ENCODE measurements at places on chromosomes 3 and 15.

DNA sequence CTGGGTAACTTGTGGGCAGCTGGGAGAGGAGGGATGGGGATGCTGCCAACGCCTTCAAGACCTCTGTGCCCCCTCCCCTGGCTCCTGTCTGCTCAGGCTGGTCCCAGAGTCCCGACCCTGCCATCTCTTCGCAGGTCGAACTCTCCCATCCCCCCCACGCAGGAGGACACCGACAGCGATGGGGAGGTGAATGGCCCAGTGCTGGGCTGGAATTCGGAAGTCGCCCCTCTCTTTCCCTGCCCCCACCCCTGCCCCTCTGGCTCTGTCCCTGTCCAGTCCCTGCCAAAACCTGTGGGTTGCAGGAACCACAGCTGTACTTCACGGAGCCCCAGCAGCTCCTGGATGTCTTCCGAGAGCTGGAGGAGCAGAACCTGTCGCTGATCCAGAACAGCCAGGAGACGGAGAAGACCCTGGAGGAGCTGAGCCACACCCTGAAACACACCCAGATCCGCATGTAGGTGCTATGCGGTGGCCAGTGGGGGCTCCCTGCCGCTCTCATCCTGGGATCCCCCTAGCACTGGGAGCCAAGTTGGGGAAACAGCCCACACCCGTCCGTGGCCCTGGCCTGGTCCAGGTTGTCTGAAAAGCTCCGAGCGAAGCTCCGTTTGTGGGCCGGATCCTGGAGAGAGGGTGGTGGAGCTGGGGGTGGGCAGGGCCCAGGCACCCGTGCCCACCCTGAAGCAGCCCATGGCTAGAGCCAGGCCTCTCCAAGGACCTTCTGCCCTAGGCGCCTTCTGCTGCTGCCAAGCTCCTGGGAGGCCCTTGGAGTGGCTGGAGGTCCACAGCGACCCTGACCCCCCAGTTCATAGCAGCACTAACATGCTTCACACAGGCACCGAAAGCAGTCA, 28.7 kb downstream of the CFAP100 start:
- DNase-seq: no peak

DNA sequence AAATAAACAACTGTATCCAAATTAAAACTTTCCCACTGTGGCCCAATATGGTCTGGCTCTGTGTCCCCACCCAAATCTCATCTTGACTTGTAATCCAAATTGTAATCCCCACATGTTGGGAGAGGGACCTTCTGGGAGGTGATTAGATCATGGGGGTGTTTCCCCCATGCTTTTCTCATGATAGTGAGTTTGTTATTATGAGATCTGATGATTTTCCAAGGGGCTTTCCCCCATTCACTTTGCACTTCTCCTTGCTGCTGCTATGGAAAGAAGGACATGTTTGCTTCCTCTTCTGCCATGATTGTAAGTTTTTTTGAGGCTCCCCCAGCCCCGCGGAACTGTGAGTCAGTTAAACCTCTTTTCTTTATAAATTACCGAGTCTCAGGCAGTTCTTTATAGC, 55.0 kb downstream of the MINDY4B start:
- DNase-seq: no peak

DNA sequence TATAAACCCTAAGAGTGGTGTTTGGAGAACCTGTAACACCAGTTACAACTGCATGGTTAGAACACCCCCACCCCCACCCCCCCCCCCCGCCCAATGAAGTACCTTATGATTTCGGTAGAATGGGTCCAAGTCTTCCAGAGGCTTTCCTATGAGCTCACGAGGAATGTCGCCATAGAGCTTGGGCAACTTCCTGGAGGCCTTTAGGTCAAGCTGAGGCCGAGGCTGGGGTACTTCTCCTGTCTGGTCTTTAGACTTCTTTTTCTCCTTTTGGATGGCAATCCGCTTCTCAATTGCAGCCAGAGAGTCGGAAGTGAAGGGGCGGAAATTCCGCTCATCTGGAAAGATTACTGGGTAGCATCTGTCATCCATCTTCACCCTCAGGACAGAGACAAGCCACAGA, 101.8 kb downstream of the SCN11A start:
- no peak for DNase-seq

- no peak for DNase-seq
These were observed 48.9 kb downstream of the ASB7 start for GRCh38 chr15:100651253-100651652.

- peak; percentile 25 for DNase-seq
These were observed 516.7 kb downstream of the FOXP1 start for GRCh38 chr3:71066849-71067261.

- no peak for DNase-seq
These were observed 12.0 kb upstream of the PAQR9 start for GRCh38 chr3:142975316-142975995.

- no peak for DNase-seq
These were observed 117.7 kb downstream of the C3orf38 start for GRCh38 chr3:88267441-88267840.

GRCh38 chr3:181998828-181999227, 287.1 kb downstream of the SOX2 start:
- no peak for DNase-seq

DNA sequence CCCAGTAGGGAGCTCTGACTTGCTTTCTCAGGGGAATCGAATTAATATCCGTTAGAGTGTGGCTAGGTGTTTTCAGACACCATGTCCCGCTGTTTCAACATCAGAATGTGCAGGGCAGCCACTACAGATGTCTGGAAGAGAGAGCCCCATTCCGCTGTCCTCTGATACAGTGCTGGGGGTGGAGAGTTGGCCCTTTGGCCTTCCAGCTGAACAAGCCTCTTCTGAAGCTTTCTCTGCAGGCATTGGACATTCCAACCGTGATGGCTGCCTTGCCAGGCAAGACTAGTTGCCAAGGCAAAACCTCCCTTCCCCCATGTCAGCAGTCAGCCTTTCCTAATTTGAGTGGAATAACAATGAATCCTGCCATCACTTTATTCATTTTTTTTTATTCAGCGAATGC, 1.5 kb downstream of the FAH start:
- DNase-seq: no peak

DNA sequence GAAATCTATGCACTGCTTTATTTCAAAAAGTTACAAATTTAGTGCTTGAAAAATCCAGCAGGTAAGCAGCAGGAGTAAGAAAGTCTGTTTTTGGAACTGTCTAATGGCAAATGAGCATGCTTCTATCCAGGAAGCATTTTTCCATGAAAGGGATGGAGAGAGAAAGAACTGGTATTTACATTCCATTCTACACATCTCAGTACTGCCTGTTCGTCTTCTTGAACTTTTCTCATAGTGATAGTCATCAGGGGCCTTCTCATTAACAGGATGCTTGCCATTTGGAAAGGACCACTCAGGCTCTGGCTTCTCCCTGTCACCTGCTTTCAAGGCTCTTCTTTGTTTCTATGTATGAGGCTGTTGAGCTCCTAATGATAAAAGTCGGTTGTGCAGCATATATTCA, 267.3 kb upstream of the IL12A start:
- no peak for DNase-seq

GRCh38 chr3:10561946-10562560, 56.7 kb upstream of the ATP2B2 start:
- no peak for DNase-seq

GRCh38 chr3:70973558-70973957, 610.0 kb downstream of the FOXP1 start:
- DNase-seq: no peak

DNA sequence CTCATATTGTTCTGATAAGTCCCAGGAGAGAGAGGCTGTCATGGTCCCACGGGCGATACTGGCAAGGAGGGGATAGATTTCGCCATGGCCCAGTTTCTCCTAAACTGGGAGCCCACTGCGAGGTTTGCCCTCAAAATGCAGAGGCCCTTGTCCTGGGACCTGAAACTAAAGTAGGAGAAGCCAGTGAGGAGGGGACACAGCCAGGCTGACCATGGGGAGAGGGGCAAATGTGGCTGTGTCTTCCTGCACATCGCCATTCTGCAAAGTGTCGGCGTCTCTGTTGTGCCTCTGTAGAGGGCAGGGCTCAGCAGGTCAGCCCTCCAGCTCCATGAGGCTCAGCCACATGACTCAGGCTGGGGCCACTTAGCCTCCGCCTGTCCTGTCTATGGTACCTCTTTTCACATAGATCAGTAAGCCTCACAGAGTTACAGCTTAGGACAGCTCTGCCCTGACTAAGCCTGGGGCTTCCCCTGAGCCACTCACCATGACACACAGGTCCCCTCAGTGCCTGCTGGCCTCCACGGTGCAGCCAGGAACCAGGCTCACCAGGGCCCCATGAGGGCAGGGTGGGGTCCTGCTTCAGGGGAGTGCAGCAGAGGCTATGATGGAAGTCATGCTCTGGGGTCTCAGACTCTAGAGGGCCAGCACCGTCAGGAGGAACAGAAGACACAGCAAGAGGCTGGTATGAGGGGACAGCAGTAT, 28.6 kb upstream of the PLXNA1 start:
- DNase-seq: no peak

GRCh38 chr3:29754346-29754745, 473.5 kb downstream of the RBMS3 start:
- DNase-seq: no peak

- DNase-seq: no peak
These were observed 123.1 kb downstream of the ZMAT3 start for GRCh38 chr3:178948546-178948945.

Measured in stimulated activated CD8-positive, alpha-beta memory T cell treated with anti-CD3 and anti-CD28 coated beads, Interleukin-2, amount 100 ng/mL, for 48 hours (primary cell).